ENCODE measurements at places on chromosomes 11 and 22.

DNA sequence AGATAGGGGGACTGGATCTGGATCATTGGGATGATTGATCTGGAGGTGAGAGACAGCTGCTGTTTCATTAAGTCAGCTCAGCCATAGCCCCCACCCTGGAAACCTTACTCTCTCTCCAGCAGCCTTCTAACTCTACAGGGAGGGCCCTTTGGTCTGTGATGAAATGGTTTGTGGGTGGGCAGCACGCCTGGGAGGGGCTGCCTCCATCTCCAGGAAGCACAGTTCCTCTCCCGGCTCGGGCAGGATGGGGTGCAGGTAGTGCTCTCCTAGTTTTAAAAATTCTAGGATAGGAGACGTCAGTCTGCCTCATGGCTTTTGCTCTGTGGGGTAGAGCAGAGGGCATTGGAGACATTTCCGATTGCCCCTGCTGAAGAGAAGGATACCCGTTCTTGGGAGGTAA, 89.7 kb downstream of the CEP164 start:
- no peak for DNase-seq

DNA sequence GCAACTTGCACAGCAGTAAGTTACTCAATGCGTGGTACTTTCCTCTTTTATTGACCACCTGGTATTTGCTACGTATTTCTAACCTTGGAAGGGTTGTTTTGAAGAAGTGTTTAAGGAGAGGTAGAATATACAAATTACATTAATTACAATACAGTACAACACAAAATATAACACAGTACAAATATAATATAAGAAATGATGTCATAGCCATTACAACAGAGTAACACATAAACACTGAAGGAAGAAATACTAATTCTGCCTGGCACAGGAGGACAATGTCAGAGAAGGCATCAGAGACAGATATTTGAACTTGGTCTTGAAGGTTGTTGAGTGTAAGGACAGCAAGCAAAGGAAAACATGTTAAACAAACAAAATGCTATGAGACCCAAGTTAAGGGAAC, 25.6 kb downstream of the PAK1 start:
- DNase-seq = no peak

GRCh38 chr11:133842053-133842452, 3.3 kb downstream of the SPATA19 start:
- no peak for DNase-seq

DNA sequence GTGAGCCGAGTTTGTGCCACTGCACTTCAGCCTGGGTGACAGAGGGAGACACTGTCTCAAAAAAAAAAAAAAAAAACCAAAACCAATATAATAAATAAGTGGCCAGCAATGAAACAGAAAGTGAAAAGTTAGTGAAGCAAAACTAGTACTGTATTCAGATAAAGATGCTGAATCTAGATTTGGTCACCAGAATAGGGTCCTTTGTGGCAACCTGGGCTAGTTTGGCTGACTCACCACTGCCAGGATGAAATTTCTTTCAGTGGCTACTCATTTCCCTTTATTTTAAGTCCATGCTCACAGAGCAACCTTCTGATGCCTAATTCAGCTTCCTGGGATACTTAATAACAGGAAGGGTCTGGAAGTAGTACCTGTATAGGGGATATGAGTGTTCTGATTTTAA, 26.0 kb downstream of the LIMK2 start:
- no peak for DNase-seq

DNA sequence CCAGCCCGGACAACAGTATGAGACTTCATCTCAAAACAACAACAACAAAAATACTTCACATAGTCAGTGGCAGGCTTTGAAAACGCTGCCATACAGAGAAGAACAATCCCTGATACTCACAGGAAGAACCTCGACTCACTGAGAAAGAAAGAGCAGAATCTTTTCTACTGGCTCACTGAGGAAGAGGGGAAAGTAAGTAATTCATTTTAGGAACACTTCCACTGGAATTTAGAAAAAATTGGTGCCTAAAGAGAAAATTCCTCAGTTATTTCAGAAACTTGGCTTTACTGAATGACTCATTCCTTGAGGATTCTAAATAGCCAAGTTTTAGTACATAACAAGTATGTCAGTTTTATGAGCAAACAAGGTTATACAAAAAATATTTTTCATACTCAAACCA, 12.3 kb downstream of the NARS2 start:
- no peak for DNase-seq

- no peak for DNase-seq
These were observed 1.2 kb downstream of the RAB6A start for GRCh38 chr11:73759610-73760134.

DNA sequence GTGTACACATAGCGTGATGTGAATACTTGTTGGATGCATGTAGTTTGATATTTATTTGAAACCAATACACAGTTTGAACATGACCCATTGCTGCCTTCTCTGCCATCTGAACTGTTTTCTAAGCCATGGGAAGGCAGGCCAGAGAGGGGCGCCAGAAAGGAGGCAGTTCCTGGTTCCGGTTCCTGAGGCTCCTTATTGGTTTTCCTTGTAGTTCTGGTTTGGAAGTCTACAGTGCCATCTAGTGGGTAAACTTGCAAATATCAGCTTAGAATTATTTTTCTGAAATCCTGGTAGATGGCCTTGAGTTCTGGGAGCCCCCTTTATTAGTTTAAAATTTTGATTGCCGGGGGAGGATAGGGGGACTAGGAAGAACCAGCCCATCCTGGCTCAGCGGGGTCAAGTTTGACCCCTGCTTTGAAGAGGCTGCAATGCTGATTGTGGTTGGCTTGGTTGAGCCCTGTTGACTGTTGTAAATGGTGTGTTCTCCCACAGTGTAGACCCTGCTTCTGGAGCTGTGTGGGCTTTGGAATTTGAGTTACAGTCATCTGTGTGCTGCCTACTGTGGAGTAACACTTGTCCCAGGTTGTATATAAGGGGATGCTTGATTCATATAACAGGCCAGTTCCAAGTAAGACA, 48.4 kb downstream of the GRAMD1B start:
- no peak for DNase-seq

DNA sequence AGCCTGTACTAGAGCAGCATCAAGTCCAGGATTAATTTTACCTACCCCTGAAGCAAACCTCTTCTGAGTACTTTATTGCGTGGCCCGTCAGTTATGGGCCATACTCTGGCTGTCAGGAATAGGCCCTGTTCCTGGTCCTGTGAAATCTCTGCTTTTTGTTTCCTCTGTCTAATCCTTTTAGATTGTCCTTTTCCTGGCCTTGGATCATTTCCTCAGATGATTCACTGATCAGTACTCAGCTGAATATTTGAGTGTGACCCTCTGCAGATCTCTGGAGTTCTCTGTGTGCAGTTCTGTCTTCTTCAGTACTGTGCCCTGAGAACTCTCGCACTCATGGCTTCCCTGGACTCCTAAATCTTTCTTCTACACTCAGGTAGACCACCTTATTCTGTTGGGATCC, 123.5 kb downstream of the UVRAG start:
- no peak for DNase-seq

DNA sequence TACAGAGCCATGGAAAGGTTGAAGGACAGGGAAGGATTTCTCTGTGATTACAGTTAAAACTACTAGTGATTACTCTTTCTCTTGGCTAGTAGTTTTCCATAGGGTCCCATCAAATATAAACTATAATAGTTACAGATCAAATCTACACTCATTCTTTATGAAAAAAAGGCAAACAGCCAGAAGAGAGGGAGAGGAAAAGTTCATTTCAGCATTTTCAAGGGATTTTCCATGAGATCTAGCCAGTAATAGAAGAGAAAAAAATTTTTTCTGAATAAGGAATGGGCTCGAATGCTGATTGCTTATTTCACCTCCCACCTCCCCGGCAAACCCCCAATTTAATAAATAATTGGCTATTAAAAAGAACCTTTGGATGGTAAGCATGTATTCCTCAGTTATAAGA, 74.8 kb upstream of the BLID start:
- no peak for DNase-seq

DNA sequence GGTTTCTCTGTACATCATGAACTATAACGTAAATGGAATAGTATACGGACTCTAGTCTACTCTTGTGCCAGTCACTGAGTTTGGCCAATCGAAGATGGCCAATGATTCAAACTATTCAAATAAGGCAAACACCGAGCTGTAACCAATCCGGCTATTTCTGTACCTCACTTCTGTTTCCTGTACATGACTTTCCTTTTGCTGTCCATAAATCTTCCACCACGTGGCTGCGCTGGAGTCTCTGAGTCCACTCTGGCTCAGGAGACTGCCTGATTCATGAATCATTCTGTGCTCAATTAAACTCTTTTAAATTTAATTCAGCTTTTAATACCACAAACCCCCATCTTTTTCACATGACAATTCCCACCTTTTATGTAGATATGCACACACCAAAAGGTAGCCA, 1.5 kb upstream of the JAML start:
- no peak for DNase-seq

- DNase-seq = no peak
These were observed 14.8 kb downstream of the CD6 start for GRCh38 chr11:60985991-60986915.

DNA sequence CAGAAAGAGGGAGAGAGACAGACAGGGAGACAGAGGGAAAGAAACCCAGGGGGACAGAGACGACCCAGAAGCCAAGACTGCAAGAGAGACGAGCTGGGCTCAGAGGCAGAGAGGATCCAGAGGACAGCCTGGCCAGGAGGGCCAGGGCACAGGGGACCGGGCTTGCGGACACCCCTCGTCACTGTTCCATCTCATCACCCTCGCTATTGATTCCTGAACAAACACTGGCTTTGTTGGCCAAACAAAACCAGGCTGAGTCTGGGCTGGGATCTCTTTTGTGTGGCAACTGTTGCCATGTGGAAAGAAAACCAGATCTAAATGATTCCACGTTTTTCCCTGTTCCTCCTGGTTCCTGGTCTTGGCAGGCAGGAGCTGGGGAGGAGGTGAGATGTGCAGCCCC, 339.4 kb downstream of the MN1 start:
- no peak for DNase-seq

DNA sequence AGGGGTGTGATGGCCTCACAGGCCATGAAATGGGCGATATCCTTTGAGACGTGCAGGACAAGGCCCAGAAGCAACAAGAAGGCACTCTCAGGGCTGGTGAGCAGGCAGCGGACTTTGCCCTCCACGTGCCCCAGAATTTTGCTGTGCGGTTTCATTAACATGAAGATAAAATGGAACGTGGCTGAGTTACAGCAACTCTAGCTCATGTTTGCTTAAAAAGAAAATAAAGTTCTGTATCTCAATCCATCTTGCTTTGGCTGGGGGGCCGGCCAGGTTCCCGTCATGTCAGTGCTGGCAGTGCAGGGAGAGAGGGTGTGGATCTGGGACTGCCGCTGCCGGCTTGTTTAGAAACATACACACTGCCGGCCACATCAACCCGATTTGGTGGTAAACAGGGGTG, 370.1 kb downstream of the OPCML start:
- DNase-seq = no peak

All from NCI-H1048 (cell line).